Mammary epithelial cell (primary cell): ENCODE measurements at places on chromosomes 3 and 15.

DNA sequence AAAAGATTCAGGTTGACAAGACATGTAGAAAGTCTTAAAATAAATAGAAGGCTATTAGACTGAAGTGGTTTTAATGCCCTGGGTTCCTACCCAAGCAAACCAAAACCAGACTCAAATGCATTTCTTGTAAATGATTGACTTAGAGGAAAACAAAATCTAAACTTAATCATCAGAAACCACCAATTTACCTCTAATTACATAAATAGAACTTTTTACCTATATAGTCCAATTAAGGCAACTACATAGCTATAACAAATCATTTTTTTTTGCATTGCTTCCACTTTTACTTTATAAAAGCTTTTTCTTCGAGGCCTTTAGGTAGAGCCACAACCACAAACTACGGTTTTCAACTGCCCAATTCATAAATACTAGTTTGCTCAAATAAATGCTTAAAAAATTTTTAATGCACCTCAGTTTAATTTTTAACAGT is 231.3 kb upstream of the ARHGEF26 start:
- DNase-seq = no peak

DNA sequence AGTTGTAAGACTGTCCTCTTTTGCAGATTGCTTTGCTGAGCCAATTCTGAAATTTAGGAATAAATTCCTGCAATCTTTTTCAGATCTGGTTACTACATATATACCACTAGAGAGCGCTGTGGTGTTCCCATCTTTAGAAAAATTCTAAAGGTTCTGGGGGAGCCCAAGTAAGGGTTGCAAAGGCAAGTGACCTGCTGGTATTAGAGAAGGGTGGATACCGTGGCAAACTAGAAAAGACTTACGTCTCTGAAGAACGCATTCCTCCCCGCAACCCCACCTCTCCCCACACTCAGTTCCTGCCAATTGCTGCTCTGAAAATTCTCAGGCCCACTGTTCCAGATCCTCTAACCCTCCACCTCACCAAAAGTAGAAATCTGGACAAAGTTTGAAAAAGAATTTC is 48.5 kb downstream of the EFHB start:
- peak; percentile 13 for DNase-seq

DNA sequence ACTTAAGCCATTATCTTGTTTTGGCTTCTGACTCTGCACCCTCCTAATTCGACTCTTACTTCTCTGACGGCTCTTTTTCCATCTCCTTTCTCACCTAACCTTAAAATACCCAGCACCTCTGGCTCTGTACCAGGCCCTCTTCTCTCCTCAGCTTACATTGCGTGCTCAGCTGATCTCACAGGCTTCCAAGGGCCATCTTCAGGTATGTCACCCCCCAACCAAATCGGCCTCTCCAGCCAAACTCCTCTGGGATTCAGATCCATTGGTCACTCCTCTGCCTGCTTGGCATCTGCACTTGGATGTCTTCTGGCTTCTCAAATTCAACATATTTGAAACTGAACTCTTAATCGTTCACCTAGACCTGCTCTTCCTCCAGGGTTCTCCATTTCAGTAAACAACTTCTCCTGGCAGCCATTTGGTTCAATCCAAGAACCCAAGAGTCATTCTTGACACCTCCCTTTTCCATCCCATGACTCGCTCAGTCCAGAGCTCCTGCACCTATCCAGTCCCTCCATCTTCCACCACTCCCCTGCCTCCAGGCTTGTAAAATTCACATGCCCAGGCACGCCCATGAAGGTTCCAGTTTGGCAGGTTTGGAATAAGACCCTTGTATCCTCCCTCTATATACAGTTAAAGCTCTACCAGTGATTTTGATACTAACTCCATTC is 35.2 kb upstream of the SLC41A3 start:
- DNase-seq = peak; percentile 31

DNA sequence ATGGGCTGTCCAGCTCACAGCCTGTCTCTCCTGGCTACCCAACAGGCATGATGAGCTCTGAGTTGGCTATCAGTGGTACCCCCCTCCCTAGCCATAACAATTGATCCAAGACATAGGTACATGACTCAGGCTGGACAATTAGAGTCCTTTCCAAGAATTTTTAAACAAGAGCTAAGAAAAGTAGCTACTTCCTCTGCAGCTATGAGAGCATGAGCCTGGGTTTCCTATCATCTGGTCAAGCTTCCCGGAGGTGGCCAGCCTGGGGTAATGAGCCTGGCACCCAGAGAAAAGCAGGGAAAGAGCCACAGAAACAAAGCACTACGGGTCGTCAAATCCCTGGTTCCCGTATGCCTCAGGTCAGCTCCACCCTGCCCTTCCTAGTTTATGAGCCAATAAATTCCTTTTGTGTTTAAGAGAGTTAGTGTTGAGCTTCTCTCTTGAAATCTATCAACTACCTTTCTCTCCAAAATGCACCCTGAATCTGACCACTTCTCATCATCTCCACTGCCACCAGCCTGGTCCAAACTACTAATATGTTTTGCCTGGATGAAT is 2.3 kb upstream of the SLC51B start:
- no peak for DNase-seq

DNA sequence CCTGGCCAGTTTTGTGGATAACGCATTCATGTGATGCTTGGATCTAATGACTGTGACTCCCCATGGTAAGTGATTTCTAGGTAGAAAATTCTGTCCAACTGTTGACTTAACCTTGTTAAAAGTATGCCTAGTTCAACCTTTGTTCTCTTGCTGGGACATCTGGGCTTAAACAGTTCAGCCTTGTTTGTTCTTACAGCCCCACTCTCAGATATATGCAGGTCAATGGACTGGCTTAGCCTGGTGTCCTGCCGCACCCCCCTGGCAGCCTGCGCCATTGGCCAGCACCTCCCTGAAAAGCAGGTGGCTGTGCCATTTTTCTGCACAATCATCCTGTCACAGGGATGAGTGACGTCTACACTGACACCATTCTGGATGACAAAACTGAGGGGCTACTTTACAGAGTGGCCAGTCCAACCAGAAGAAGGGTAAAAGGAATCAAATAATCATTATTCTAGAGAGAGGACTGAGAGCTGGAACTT is 244.7 kb upstream of the ONECUT1 start:
- no peak for DNase-seq

GRCh38 chr15:50138391-50138790 is 19.4 kb upstream of the ATP8B4 start:
- no peak for DNase-seq
